ENCODE measurements at places on chromosomes 12 and 14.

DNA sequence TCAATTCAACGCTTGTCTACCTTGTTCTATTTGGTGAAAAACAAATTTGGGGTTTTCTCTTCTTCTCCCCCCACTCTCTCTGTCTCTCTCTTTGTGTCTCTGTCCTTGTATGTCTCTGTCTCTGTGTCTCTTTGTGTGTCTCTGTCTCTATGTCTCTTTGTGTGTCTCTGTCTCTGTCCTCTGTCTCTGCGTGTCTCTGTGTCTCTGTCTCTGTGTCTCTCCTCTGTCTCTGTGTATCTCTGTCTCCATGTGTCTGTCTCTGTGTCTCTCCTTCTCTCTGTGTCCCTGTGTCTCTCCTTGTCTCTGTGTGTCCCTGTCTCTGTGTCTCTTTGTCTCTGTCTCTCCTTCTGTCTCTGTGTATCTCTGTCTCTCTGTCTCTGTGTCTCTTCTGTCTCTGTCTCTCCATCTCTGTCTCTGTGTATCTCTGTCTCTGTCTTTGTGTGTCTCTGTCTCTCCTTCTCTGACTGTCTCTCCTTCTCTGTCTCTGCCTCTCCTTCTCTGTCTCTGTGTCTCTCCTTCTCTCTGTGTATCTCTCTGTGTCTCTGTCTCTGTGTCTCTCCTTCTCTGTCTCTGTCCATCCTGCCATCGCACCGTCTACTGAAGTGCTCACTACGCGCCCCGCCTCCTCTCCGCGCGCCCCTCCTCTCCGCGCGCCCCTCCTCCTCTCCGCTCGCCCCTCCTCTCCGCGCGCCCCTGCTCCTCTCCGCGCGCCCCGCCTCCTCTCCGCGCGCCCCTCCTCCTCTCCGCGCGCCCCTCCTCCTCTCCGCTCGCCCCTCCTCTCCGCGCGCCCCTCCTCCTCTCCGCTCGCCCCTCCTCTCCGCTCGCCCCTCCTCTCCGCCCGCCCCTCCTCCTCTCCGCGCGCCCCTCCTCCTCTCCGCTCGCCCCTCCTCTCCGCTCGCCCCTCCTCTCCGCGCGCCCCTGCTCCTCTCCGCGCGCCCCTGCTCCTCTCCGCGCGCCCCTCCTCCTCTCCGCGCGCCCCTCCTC, 12.8 kb downstream of the LRCOL1 start:
- peak; percentile 29 for DNase-seq

DNA sequence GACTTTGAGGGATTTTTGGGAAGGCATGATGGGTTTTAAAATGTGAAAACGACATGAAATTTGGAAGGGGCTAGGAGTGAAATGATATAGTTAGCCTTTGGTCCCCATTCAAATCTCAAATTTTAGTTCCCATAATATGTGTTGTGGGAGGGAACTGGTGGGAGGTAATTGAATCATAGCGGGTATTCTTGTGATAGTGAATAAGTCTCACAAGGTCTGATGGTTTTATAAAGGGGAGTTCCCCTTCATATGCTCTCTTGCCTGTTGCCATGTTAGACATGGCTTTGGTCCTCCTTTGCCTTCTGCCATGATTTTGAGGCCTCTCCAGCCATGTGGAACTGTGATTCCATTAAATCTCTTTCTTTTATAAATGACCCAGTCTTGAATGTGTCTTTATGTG, 72.8 kb downstream of the SLC16A7 start:
- no peak for DNase-seq

- DNase-seq = no peak
These were observed 1.1 kb upstream of the RMST start for GRCh38 chr12:97461553-97461952.

- peak; percentile 3 for DNase-seq
These were observed 180.3 kb downstream of the IPO8 start for GRCh38 chr12:30515351-30515750.

GRCh38 chr14:59997449-59997848, 77.5 kb downstream of the LRRC9 start:
- peak; percentile 91 for DNase-seq

GRCh38 chr14:46147452-46147851, 504.1 kb downstream of the RPL10L start:
- no peak for DNase-seq

DNA sequence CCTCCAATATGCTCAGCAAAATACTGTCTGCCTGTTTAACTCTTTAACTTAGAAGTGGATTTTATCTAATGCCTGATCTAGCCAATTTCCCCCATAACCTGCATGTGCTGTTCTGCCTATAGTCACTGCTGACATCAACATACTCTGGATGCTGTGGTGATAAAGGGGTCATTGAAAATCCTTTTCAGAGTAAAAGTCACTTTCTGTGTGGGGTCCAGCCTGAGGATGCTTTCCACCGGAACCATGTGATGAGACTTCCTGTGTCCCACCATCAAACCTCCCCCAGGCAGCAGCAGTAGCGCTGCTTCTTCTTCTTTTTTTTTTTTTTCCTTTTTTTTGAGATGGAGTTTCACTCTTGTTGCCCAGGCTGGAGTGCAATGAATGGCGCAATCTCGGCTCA, 607.0 kb downstream of the BCL11B start:
- DNase-seq = no peak

- DNase-seq = no peak
These were observed 206.9 kb upstream of the AMIGO2 start for GRCh38 chr12:47286676-47287075.

DNA sequence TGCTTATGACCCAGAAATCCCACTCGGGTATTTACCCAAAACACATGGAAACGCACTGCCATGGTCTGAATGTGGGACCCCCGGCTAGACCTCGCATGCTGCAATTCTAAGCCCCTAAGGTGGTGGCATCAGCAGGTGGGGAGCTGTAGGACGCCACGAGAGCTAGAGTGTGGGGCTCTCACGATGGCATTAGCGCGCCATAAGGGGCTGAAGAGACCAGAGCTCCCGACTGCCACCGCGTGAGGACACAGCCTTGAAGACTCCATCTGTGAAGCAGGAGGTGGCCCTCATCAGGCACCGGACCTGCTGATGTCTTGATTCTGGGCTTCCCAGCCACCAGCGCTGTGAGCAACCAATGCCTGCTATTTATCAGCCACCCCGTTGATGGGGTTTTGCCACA, 40.3 kb downstream of the RIMBP2 start:
- no peak for DNase-seq

- no peak for DNase-seq
These were observed 41.5 kb downstream of the BCL11B start for GRCh38 chr14:99230208-99231151.

GRCh38 chr12:112007945-112008344, 5.0 kb downstream of the TMEM116 start:
- peak; percentile 50 for DNase-seq

- DNase-seq = no peak
These were observed 15.4 kb upstream of the RACGAP1 start for GRCh38 chr12:50040657-50041056.

GRCh38 chr14:33945210-33946088, 5.4 kb downstream of the EGLN3 start:
- peak; percentile 8 for DNase-seq

DNA sequence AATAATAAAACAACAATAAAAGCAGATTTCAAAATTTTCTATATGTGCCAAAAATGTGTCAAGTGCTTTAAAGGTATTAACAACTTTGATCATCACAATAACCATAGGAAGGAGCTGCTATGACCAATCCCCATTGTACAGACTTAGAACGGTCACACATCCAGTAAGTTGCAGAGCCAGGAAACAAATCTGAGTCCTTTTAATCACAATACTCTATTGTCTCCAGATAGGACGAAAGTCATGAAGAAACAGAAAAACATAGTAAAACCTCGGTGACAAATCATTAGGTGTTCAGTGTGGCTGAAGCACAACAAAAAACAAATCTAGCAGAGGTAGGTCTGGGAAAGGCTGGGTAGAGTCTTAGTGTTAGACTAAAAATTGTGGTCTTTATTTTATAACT, 178.8 kb downstream of the GRIP1 start:
- no peak for DNase-seq

- DNase-seq = peak; percentile 69
These were observed 48.3 kb downstream of the SLC41A2 start for GRCh38 chr12:104909761-104910160.

- DNase-seq = no peak
These were observed 182.3 kb upstream of the PWP1 start for GRCh38 chr12:107503129-107503855.

GRCh38 chr12:30847259-30847658, 79.3 kb upstream of the TSPAN11 start:
- peak; percentile 73 for DNase-seq

DNA sequence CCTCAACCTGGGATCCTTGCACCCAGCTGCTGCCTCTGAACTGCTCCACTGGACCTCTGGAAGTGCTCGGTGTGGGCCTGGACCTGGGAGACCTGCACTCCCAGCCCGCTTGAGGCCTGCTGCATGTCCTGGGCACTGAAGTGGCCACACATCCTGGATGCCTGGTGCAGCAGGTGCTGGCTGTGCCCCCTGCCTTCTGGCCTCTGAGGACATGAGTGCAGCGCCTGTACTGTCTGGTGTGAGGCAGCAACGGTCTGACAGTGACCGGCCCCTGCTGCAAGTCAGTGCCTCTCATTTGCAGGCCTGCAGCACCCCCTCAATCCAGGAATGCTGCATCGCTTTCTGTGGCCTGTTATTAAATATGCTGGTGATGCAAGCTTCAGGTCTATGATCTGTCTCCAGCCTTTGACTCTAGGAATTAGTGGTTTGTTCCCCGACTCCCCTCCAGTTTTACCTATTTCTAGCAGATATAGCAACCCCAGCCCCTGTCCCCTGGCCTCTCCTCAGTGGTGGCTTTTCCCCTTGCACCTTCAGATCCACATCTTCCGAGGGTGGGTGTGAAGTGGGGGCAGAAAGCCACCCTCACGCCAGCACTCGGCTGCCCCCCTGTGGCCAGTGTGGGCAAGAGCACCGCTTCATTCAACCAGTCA, 3.6 kb downstream of the SMIM41 start:
- peak; percentile 76 for DNase-seq

DNA sequence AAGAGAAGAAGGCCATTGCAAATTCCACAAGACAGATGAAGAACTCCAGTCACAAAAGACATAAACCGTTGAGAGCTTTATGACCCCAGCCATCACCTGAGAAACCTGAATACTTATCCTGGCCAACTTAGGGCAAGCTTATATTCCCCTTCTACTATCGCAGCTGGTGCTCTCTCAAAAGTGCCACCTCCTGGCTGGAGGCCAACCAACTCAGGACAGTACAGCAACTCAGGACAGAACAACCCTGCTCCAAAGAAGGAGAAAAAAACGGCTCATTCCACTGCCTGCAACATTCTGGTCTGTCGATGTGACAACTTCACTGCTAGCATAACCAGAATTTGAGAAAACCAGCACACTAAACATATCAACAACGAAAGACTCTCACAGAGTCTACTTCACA, 9.7 kb upstream of the KRT6B start:
- no peak for DNase-seq

DNA sequence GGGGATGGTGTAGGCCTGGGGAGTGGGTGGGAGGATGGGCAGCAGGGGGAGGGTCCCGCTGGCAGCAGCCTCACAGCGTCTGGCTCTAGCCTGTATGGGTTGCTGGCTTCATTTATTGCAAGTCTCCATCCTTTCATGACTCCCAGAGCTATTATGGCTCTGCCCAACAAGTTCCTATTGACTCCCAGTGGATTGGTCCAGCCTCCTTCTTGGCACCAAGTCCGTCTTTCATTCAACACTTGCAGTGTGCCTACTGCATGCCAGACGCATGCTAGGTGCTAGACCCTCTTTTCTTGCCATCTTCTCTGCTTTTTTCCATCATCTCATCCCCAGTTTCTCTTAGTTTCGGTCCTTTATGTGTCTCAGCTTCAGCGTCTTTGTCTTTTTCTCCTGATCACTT, 1.1 kb downstream of the PSMB11 start:
- DNase-seq = no peak

GRCh38 chr12:128068211-128068610, 198.8 kb upstream of the TMEM132C start:
- no peak for DNase-seq

DNA sequence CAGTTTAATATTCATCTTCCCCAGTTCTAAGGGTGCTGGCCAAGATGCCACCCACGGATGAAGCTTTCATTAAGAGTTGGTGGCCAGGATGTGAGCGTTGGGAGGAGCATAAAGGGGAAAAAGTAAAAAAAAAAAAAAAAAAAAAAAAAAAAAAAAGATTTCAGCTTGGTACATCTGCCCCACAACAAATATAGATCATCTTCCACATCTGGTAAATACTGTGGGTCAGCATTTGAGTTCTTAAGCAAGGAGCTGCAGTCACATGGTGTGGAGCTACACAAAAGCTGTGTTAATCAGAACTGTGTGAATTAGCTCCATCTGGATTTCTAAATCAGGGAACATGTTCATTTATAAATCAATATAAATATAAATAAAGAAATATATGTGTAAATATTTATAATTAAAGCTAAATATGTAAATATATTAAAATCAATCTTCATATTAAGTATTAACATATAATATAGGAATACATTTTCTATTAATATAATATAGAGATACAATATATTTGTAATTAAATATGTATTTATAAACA, 262.3 kb downstream of the NUAK1 start:
- DNase-seq = peak; percentile 21

GRCh38 chr12:59724011-59724695, 128.3 kb downstream of the SLC16A7 start:
- DNase-seq = no peak

GRCh38 chr14:49924852-49925251, 32.0 kb downstream of the ARF6 start:
- DNase-seq = no peak

DNA sequence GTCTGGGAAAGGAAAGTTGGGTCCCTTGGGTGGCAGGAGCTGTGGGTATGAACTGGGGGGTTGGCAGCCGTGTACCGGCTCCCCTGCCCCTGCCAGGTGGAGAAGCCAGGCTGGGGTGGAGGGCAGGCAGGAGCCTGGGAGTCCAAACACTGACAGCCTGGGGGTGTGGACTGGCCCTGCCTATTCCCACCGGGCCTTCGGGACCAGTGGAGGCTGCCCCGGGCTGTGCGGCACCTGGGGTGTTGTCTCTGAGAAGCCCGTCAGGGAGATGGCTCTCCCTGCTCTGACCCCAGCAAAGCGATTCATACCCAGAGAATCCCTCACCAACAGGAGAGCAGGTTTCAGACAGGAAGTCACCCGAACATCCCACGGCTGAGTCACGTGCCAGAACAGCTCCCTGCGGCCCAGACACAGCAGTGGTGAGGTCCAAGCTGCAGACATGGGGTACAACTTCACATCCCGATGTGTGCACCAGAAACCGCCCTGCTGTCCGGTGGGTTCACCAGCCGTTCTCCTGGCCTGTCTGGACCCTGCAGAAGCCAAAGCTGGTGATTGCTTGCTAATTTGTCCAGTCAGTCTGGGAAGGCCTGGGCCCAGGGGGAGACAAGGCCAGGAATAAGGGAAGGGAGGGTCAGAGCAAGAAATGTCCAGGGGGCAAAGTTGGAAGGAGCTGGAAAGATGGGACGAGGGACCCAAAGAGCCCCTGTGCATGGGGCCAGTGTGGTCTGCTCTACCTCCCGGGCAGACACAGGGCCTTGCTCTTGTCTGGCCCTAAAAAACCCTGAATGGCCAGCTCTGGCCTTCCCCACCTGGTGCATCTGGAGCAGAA, 2.1 kb upstream of the GPR132 start:
- peak; percentile 37 for DNase-seq

- DNase-seq = no peak
These were observed 123.4 kb downstream of the TGFB3 start for GRCh38 chr14:75858362-75858761.

All from amniotic epithelial cell (primary cell).